ENCODE measurements at places on chromosomes 4 and X. TPM values are rescaled to one million over a fixed set of nuclear protein-coding genes. Genes with fewer than 3 reads are reported as not detected.

GDI1 gene
- total RNA-seq = 301 TPM

CDS1 gene
- 6.3 TPM for total RNA-seq

FUNDC1 gene
- 11.3 TPM for total RNA-seq

FHL1 gene
- 163 TPM for total RNA-seq

UFSP2 gene
- 38.5 TPM for total RNA-seq

EDA2R gene
- 1.3 TPM for total RNA-seq

SGMS2 gene
- 0.63 TPM for total RNA-seq

GPR101 gene
- not detected for total RNA-seq

ATP6AP1 gene
- total RNA-seq = 55.7 TPM

PAGE2B gene
- not detected for total RNA-seq

Data from parietal lobe (tissue), 2 donors.